Kidney (tissue), 22 donors: ENCODE measurements at places on chromosomes 12 and 14.

DNA sequence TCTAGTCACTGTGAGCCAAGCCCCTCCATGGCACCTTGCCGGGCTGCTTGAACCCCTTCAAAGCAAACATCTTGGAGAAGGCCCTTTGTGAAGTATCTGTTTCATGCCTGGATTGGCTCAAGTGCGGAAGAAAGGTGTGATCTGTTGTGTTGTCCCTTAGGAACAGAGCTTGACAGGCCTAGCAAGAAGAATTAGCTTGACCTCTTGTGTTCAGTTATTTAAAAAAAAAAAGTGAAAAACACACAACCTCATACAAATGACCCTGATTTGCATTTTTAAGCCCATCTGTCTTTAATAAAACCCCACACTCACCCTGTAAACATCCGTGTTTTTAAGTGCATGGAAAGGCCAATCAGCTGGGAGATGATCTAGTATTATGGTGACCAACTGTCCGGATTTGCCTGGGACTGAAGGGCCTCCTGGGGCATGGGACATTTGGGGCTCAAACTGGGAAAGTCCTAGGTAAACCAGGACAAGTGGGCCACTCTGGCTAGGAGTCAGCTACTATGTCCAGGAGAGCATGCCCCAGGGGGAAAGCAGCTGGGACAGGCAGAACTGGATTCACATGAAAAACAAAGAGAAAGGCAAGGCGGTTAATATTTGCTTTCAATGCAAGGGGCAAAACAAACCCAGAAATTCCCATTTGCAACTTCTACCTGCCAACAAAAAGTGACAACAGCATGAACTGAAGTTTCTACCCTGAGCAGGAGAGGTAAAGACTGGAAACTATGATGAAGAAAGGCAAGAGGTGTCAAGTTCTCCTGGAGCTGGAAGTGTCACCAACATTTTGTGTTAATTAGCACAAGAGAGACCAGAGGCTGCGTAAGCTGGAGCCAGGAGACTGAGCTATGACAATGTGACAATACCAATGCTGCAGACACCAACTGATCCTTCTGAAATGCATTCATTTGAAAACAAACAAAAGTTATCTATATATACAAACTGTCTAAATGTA, 78.6 kb downstream of the CLMN start:
- no peak for DNase-seq

DNA sequence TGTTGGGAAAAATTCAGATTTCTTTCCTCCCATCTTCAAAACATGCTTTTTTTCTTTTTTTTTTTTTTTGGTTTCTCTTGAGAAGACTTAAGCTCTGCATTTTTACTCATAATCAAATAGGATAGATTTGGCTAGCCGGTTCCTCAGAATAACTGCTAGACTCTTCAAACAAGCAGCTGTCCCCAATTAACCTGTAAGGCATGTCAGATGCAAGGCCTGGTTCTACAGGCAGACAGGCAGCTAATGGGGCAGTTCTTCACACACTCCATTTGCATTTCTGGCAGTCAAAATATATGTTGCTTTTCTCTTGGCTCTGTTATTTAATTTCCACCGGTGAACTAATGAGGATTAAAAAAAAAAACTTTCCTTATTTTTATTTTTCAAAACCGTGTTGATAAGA, 228.0 kb upstream of the ATP2B1 start:
- DNase-seq, result no peak

GRCh38 chr12:179131-179884, 34.6 kb downstream of the SLC6A12 start:
- DNase-seq, result no peak

DNA sequence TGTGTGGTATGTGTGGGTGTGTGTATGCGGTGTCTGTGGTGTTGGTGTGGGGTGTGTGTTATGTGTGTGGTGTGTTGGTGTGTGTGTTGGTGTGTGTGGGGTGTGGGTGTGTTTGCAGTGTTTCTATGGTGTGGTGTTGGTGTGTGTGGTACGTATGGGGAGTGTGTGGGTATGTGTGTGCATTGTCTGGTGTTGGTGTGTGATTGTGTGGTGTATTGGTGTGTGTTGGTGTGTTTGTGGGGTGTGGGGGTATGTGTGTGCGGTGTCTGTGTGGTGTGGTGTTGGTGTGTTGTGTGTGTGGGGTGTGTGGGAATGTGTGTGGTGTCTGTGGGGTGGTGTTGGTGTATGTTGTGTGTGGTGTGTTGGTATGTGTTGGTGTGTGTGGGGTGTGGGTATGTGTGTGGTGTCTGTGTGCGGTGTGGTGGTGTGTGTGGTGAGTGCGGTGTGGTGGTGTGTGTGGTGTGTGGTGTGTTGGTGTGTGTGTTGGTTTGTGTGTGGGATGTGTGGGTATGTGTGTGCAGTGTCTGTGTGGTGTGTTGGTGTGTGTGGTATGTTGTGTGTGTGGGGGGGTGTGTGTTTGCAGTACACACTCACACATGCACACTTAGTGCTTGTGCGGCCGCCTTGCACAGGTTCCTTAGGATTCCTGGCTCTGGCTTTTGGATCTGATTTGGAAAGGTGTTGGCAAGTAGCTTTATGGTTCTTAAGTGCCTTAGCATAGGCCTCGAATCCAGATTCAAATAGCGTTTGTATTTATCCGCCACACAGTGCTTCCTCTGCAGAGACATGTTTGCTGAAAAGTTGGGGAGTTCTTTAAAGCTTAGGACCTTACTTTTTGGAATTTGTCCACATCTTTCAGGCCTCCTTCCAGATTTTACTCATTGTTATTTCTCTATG, 16.4 kb downstream of the MLXIP start:
- DNase-seq, result no peak

DNA sequence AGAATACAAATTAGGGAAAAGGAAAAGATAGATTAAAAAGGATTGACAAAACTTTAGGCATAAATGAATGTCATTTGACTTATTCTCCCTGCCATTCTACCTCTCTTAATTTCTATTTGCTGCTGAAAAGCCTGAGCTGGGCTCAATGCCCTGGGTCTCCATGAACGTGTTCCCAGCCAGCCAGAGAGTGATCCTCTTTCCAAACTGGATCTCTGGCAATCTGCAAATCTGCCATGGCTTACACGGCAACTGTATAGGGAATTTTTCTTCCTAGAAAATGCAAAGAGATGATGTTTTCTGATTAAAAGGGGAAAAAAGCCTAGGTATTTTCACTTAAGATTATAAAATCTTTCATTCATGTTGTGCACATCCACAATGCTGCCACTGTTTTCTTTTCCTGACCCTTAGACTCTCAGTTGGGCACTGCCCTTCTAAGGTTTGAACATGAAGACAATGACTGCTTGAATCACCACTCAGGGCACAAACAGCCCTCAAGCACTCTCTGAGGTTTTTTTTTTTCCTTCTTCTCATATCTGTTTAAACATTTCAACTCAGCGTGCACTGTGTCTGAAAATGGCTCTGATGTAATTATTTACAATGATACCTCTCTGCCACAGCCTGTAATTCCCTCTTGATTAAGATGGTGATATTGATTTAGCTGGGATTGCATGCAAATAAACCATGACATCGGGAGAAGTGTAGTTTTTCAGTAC, 60.3 kb downstream of the DACT1 start:
- no peak for DNase-seq

- DNase-seq, result no peak
Observed at GRCh38 chr12:64255249-64255648, 33.2 kb upstream of the KICS2 start.

GRCh38 chr14:62952226-62952625, 93.0 kb downstream of the KCNH5 start:
- DNase-seq, result no peak

DNA sequence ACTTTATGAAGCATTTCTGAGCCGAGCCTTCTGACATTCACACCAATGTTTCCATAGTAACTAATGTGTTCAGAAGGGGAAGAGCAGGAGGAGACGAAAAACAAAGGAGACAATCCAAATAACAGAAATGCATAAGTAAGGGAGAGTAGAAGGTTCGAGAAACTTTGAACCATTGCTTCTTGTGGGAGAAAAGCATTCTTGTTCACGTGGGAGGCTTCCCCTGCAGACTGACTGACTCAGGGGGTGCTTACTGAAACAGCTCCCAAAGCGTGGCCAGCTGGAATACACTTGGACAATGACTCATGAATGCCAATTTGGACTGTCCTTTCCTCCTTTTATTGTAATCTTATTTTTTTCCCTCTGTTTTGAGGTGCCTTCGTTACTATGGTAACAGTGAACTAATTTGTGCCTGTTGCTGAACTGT, 73.9 kb downstream of the NEDD1 start:
- DNase-seq, result peak; percentile 37

GRCh38 chr14:71438684-71439083, 493.5 kb upstream of the RGS6 start:
- no peak for DNase-seq

GRCh38 chr14:33343016-33343415, 404.3 kb downstream of the NPAS3 start:
- DNase-seq, result no peak

DNA sequence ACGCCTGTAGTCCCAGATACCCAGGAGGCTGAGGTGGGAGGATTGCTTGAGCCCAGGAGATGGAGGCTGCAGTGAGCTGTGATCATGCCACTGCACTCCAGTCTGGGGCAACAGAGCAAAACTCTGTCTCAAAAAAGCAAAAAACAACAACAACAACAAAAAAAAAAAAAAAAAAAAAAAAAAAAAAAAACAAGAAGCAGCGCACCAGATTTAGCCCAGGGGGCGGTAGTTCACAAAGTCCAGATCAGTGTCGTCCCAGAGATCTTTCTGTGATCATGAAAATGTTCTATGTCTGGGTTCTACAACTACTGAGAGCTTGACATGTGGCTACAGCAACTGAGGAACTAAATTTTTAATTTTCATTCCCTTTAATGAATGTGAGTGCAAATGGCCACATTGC, 27.4 kb downstream of the OAS2 start:
- DNase-seq, result no peak

DNA sequence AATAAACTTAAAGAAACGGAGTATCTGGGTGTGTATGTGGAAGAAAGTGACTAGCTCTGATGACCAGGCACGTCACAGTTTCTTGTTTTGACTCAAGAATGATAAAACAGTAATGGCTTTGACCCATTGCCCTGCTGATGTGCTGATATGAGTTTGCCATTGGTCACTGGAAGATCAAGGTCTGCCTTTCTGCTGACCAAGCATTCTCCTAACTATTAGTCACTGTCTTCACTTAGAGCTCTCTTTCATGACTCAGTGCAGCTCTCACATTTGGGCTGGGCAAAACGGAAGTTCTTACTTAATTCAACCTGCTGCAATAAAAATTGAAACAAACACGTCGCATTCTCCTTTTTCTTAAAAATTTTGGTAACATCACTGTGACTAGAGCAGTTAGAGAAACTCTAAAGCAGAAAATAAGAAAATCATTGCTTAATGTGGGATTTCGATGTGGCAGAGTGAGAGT, 366.7 kb downstream of the BTG1 start:
- DNase-seq, result no peak

- DNase-seq, result no peak
Observed at GRCh38 chr14:95229749-95230148, 72.4 kb upstream of the DICER1 start.

- DNase-seq, result no peak
Observed at GRCh38 chr12:12121061-12121460, 50.3 kb downstream of the BCL2L14 start.

- DNase-seq, result no peak
Observed at GRCh38 chr12:34163443-34163842, 141.1 kb downstream of the ALG10 start.

DNA sequence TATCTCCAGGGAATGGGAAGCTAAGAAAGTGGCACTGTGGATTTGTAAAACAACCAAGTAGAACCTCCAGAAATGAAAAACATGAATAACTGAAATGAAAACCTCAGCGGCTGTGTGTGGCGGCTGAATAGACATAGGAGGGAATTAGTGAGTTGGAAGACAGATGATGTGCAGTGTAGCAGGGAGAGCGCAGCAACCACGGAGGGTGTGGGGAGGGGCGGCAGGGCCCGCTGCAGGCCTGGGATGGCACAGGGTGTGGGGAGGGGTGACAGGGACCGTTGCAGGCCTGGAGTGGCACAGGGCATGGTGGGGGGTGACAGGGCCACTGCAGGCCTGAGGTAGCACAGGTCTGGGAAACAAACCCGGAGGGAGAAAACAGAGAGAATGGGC, 51.1 kb downstream of the BEGAIN start:
- DNase-seq, result no peak

GRCh38 chr12:13386323-13387039, 190.0 kb downstream of the EMP1 start:
- DNase-seq, result no peak

DNA sequence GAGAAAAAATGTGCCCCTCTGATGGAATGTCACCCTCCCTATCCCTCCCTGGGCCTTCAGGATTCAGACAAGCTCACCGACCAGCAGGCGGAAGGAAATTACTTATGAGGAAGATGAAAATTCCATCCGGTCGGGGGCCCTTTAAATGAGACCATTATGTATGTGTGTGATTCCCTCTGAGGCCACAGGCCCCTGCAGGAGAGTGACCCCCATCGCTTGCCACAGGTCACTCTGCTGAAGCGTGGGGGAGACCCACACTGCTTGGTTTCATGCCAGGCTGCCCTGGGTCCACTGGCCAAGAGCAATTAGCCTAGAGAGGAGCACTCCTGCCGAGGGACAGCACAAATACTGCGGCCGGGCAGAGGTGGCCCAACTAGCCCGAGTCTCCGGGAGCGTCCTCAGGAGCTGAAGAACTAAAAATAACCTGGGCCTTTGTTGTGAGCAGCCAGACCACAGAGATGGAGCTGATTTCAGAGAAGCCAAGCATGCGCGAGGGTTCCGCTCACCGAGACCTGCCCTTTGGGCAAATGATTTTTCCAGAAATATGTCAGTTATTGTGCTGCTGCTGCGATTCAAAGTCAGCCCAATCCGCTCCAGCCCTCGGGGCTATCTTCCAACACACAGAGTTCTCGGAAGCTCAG, 276.4 kb downstream of the DPF3 start:
- DNase-seq, result peak; percentile 52

- no peak for DNase-seq
Observed at GRCh38 chr14:63343878-63344277, 25.1 kb upstream of the GPHB5 start.

DNA sequence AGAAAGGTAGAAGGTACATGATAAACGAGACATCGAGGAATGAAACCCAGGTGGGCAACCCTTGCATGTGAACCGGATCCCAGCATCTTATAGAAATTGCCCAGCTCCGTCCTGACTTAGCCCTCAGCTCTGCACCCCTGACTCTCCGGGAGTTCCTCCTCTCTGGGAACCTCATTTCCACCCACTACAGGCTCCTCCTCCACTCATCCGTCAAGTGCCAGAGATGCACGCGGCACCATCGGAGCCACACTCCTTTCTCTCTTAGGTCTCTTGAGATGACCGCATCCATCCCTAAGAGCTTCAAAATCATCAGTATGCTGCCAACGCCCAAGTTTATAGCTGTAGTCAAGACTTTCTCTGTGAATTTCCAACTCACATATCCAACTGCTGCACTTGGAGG, 84.7 kb downstream of the TTC7B start:
- no peak for DNase-seq
